Transverse colon (tissue), 4 donors: ENCODE measurements at places on chromosomes 3 and 15. TPM values are rescaled to one million over a fixed set of nuclear protein-coding genes. Genes with fewer than 3 reads are reported as not detected.

TIMP4 gene
- total RNA-seq, result 2.4 TPM

GNAT1 gene
- not detected for total RNA-seq

CCDC39 gene
- total RNA-seq, result not detected

CHRM5 gene
- total RNA-seq, result not detected

AEN gene
- total RNA-seq, result 8.8 TPM

AQR gene
- total RNA-seq, result 13.8 TPM

GRCh38 chr3:188323067-188323842 is 169.3 kb downstream of the LPP start:
- no peak for DNase-seq
- H3K27ac ChIP-seq, result peak overlapping the region; percentile 18
- no peak overlapping the region for H3K4me3 ChIP-seq
- no peaks in the 10 kb centered on the region for H3K36me3 ChIP-seq
- no peaks in the 10 kb centered on the region for H3K27me3 ChIP-seq

DNA sequence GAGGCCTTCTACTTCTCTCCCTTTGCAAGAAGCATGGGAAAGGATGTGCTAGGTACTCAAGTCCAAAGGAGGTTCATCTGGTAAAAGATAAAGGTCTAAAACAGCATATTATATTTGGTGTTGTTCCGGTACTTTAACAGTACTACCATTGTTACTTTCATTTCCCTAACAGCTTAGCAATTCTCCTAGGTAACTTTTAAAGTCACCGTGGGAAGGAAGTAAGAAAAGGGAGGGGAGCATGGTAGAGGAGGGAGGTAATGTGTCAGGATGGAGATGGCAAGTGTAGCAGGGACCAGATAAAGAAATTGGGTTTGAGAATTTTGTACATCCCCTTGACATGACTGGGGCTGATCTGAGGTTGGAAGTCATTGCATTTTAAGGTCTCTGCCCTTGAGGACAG is 89.4 kb upstream of the SKOR1 start:
- no peaks in the 10 kb centered on the region for H3K4me1 ChIP-seq
- H3K27me3 ChIP-seq, result no peaks in the 10 kb centered on the region
- no peaks in the 10 kb centered on the region for H3K36me3 ChIP-seq
- H3K27ac ChIP-seq, result no peak overlapping the region

GRCh38 chr15:66962522-66962921 is 102.9 kb upstream of the SMAD3 start:
- H3K4me1 ChIP-seq, result no peaks in the 10 kb centered on the region
- H3K36me3 ChIP-seq, result no peaks in the 10 kb centered on the region
- H3K4me3 ChIP-seq, result no peak overlapping the region
- H3K27me3 ChIP-seq, result no peaks in the 10 kb centered on the region
- DNase-seq, result no peak

DNA sequence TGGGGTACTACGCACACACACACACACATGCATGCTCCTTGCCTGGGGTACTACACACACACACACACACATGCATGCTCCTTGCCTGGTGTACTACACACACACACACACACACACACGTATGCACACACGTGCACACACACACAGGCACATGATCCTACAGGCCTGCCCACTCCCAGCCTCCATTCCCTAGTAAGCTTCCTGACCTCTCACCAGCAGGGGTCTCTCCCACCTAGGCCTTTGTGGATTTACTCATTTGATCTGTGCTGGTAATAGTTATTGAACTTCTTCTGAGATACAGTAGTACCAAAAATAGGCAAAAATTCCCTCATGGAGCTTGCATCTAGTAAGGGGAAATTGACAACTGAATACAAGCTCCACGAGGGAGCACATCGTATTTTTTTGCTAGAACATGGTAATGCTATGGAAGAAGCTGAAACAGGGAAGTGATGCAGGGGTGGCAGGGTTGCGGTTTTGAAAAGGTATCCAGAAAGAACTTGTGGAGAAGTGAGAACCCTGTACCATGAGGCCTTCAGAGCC is 19.1 kb downstream of the TTC21A start:
- H3K27ac ChIP-seq, result no peak overlapping the region
- H3K27me3 ChIP-seq, result no peaks in the 10 kb centered on the region
- H3K4me1 ChIP-seq, result peaks cover 10% of the 10 kb centered on the region
- no peak overlapping the region for H3K4me3 ChIP-seq
- no peaks in the 10 kb centered on the region for H3K36me3 ChIP-seq

DNA sequence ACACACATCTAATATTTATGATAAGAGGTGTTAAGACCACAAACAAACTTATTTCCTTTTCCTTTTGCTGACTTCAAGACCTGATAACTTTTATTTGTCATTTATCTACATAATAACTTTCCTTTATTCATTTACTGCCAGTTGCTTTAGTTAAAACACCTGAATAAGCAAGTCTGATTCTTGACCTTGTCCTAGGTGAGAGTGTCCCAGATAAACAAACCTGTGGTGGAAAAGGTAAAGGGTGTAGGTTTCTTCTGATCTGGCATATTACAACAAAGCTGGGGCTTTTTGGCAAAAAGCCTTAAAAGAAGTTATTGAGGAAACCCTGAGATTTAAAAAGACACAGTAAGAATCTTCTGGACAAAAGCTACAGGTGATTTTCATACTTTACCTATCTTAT is 191.5 kb downstream of the ZBBX start:
- DNase-seq, result no peak
- no peaks in the 10 kb centered on the region for H3K4me1 ChIP-seq
- no peaks in the 10 kb centered on the region for H3K27me3 ChIP-seq
- H3K4me3 ChIP-seq, result no peak overlapping the region

DNA sequence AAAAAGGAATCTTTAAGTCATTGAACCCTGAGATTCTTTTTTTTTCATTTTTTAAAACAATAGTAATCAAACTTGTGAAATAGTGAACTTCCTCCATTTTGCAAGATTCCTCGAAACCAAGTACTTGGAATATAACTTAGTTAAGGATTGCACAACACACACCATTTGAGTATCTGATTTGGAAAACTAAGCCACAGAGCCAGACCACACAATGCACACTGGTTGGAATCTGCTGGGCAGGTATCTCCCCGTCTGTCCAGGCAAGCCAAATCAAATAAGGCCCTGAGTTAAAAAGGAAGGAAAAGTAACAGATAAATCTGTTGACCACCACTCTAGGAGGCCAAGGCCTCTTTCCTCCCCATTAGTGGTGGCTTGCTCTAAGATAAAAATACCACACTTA is 177.5 kb upstream of the ICE2 start:
- no peak overlapping the region for H3K4me3 ChIP-seq
- no peaks in the 10 kb centered on the region for H3K36me3 ChIP-seq
- no peak overlapping the region for H3K27ac ChIP-seq
- no peak for DNase-seq
- no peaks in the 10 kb centered on the region for H3K27me3 ChIP-seq
- H3K4me1 ChIP-seq, result no peaks in the 10 kb centered on the region

DNA sequence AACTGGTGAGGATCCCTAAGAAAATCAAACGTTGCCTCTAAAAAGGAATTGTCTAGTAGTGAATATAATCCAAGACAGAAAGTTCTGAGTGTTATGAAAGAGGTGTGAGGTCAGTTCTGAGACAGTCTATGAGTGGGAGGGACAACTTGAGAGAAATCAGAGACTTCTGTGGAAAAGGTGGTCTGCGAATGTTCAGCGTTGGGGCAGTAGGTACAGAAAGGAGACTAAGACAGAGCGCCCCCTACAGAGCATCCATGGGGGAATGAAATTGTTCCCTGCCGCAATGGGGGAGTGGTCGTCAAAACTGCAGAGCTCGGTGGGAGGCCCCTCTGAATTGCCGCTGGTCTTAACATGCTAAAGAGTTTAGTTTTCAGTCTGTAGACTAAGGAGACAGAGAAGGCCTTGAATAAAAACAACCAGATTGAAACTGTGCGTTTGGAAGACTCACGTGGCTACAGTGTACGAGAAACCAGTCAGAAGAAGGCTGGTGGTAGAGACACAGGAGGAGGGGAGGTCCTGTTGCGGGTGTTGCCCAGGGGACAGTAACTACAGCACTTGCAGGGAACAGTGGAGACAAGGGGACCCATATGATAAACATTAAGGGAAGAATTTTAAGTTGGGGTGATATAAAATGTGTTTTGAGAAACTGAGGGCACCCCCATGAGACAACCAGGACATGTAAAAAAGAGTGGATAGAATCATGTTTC is 6.9 kb downstream of the TNIK start:
- H3K4me1 ChIP-seq, result peaks cover 17% of the 10 kb centered on the region
- H3K27ac ChIP-seq, result no peak overlapping the region
- H3K36me3 ChIP-seq, result no peaks in the 10 kb centered on the region
- H3K4me3 ChIP-seq, result no peak overlapping the region
- H3K27me3 ChIP-seq, result no peaks in the 10 kb centered on the region

DNA sequence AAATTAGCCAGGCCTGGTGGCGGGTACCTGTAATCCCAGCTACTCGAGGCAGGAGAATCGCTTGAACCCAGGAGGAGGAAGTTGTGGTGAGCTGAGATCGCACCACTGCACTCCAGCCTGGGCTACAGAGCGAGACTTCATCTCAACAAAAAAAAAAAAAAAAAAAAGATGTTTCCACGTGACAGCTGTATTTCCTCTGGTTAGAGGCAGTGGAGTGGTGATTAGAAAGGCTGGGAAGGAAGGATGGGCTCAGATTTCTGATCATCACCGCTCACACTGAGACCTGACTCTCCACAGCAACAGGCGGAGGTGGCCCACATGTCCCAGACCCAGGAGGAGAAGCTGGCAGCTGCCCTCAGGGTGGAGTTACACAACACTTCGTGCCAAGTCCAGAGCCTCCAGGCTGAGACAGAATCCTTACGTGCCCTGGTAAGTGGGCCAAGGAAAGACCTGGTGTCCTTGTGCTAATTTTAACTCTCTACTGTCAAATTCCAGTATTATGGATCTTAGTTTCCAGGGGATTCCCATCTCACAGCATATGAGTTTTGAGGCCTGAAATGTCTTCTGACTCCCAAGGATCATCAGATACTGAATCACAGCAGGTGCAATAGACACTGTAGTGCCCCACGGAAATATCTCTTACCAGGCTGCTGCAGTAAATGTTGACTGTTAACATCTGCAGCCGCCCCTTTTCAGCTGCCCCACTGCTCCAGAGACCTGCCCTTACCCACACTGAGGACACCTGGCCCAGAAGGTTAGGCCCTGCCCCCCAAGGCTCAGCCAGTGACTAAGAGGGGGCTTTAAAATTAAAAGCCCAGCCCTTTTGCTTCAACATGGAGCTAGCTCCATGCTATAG is 66.9 kb downstream of the BFSP2 start:
- DNase-seq, result no peak
- H3K36me3 ChIP-seq, result no peaks in the 10 kb centered on the region
- H3K27me3 ChIP-seq, result no peaks in the 10 kb centered on the region

DNA sequence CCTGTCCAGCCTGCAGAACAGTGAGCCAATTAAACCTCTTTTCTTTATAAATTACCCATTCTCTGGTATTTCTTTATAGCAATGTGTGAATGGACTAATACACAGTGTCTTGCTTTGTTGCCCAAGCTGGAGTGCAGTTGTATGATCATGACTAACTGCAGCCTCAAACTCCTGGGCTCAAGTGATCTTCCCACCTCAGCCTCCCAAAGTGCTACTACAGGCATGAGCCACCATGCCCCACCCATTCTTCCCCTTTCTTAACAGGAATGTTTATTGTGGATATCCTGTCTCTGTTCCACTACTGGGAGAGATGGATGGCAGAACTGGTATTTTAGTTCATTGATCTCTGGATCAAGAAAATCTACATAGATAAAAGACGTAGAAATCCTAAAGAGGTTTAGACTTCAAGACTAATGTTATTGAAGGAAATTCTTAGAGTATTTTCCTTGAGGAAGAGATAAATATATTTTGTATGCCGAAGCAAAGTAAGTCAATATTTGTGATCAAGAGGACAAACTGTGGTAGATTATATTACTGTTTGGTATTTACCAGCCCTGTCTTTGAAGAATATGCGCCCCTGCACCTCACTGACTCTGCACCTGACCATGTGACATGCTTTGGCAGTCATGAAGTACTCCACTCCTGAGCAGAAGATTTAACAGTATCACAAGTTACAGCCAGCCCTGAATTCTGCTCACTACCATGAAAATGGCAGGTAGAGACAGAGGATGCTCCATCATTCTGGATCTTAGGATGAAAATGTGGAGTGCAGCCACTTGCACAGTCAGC is 42.9 kb downstream of the UACA start:
- peak overlapping the region; percentile 31 for H3K27ac ChIP-seq
- no peaks in the 10 kb centered on the region for H3K27me3 ChIP-seq
- H3K4me1 ChIP-seq, result peaks cover 14% of the 10 kb centered on the region
- H3K36me3 ChIP-seq, result no peaks in the 10 kb centered on the region
- H3K4me3 ChIP-seq, result no peak overlapping the region
- DNase-seq, result no peak

GRCh38 chr15:94061041-94061440 is 170.3 kb upstream of the MCTP2 start:
- no peaks in the 10 kb centered on the region for H3K36me3 ChIP-seq
- no peak overlapping the region for H3K27ac ChIP-seq
- H3K4me3 ChIP-seq, result no peak overlapping the region
- H3K4me1 ChIP-seq, result no peaks in the 10 kb centered on the region
- no peaks in the 10 kb centered on the region for H3K27me3 ChIP-seq
- DNase-seq, result no peak

GRCh38 chr3:103825586-103825985 is 1390.8 kb downstream of the ZPLD1 start:
- no peaks in the 10 kb centered on the region for H3K4me1 ChIP-seq
- no peak overlapping the region for H3K4me3 ChIP-seq

DNA sequence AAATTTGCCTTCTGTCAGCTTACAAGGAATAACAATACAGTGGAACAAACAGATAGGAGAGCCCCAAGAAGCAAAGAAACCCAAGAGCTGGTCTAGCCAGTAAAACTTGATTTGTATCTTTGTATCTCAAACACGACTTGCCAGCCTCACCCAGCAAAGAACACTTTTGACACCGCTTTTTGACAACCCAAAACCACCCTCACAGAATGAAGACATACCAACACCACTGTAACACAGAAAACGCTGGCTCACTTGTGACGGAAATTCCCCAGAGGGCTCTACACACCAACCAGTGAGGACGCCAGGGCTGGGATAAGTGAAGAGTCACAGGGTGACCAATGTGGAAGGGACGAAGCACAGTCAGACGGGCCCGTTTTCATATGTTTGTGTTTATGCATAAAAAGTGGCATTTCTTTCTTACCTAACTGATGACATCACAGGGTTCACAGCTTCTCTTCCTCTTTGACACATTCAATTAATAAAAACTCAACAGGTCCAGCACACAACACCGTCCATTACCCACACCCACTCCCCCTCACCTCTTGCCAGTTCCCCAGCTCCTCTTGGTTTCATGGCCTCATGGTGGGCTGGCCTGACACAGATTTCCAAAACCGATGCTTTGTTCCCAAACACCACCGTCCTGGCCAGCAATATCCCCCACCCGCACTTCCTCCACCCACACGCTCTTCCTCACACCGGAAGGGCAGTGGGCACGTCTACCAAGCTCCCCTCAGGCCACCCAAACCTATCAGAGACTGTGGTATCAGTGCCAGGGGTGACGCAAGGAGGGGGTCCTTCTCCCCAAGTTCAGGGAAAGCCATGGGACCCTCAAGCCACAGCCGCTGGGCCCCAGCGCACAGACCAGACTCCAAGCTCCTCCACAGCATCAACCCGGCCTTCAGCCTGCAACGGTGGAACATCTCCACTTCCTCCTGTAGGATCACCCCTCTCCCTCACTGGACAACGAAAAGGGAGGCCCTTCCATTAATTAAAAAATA is 94.2 kb downstream of the ADAMTS17 start:
- no peak overlapping the region for H3K4me3 ChIP-seq
- no peaks in the 10 kb centered on the region for H3K36me3 ChIP-seq
- H3K4me1 ChIP-seq, result no peaks in the 10 kb centered on the region
- no peak for DNase-seq
